Activated naive CD8-positive, alpha-beta T cell treated with anti-CD3 and anti-CD28 coated beads for 36 hours (primary cell): ENCODE measurements at places on chromosomes 11 and 22. TPM values are rescaled to one million over a fixed set of nuclear protein-coding genes. Genes with fewer than 3 reads are reported as not detected.

DNA sequence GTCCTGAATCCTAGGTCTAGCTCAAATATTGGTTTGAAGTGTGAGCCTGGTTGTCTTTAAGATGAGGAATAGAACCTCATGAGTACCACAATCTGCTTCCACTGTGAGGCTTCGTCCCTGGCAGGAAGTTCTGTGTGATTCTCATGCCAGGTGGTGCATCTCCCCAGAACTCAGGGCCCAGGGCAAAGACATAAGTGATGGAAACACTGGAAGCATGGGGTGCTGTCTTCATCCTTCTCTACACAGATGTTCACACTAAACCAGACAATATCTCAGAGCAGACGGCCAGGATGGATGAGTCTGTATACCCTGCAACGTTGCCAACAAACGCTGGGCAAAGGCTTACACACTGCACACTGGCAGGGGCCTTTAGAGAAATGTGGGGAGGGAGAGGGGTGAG lies 475.9 kb upstream of the B3GAT1 start:
- DNase-seq, result no peak

Gene FAM227A
- total RNA-seq, result 0.35 TPM

GRCh38 chr11:86954269-86955110 lies 705 bp downstream of the FZD4 start:
- no peak for DNase-seq

Gene PLAAT2
- 1.0 TPM for total RNA-seq

- DNase-seq, result no peak
These were observed 6.6 kb downstream of the F2 start for GRCh38 chr11:46725338-46726205.

Gene OSBPL5
- total RNA-seq, result 7.3 TPM

- peak; percentile 43 for DNase-seq
These were observed 41.8 kb upstream of the SORL1-AS1 start for GRCh38 chr11:121494355-121495099.

- DNase-seq, result no peak
These were observed 77.6 kb downstream of the LIF start for GRCh38 chr22:30169002-30169401.

Gene TEX54
- not detected for total RNA-seq

Gene PATE4
- not detected for total RNA-seq

DNA sequence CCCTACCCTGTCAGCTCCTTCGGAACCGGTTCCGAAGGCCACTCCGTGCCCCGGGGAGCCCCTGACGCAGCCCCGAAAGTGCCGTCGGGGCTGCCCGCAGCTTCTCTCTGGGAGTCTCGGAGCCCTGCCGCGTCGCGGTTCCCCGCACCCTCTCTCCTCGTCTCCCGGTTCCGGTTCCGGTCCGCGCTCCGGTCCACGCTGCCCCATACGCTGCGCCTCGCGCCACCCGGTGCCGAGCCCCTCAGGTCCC lies 618 bp downstream of the MTA2 start:
- peak; percentile 58 for DNase-seq

Gene ELFN2
- total RNA-seq, result 0.20 TPM

Gene APOL1
- total RNA-seq, result 17.6 TPM

Gene ARHGAP20
- 0.08 TPM for total RNA-seq

GRCh38 chr11:95076981-95077380 lies 10.3 kb downstream of the SRSF8 start:
- DNase-seq, result no peak

GRCh38 chr11:118933486-118933885 lies 7.8 kb upstream of the BCL9L start:
- no peak for DNase-seq

- DNase-seq, result no peak
These were observed 8.6 kb upstream of the CRYBB2 start for GRCh38 chr22:25210793-25211192.

DNA sequence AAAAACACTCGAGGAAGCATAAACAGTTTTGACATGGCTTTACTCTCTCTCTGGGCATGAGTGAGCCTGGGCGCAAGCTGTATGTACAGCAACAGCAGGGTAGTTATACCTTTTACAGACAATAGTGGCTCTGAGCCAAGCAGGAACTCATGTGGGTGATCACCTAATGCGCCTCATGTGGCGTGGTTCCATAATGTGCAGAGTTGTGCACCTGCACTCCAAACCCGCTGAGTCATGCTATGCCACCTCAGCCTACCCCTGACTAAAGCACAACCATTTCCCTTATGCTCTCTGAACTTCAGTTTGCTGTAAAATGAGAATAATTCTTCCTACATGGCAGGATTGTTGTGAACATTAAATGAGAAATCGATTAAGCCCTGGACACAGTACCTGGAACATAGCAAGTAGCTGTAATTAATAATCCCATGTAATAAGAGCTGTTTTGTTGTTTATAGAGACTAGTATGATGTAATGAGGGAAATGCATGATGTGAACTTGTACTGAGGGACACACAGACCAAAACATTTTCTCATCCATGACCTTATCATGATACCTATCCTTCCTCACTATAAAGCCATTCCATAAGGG lies 71.6 kb downstream of the CCDC34 start:
- peak; percentile 2 for DNase-seq

Gene APBB1
- total RNA-seq, result 32.3 TPM

GRCh38 chr22:32991353-32992101 lies 66.7 kb downstream of the SYN3 start:
- no peak for DNase-seq
